Foreskin fibroblast (primary cell): ENCODE measurements at places on chromosomes 11 and 22.

DNA sequence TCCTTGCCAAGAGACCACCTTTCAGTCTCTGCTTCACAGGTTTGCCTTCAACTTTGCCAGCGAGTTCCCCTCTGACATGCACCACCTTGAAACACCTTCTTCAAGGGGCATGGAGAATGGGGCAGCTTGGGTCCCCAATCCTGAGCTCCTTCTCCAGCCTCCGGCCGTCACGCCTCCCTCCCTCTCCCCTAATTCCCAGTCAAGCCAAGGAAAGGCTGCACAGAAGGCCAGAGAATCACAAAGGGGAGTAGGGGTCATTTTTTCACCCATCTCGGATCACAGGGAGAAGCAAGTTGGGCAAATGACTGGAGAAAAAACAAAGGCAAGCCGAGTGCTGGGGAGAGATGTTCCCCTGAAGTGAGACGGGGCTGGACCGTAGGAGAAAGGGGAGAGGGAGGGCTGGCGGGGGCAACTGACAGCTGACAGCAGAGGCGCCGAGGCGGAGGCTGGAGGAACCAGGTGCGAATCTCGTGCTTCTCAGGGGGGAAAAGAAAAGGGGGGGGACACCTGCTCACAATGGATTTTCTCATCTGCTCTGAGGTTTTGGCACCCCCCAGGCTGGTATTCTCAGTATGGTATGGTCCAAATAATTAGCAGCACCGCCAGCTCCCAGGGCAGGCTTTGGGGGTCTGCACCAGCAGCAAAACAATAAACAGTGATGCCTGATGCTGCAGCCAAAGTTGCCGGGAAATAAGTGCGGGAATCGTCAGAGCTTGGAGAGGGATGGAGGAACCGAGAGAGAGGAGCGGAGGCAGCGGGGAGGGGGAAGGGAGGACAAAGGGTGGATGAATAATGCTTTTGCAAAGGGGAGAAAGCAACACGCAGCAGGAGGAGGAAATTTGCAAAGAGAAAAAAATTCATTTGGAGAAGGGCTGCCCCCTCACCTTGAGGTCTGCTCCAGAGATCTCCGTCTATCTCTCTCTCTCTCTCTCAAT lies 644 bp downstream of the YPEL4 start:
- peak; percentile 62 for DNase-seq

DNA sequence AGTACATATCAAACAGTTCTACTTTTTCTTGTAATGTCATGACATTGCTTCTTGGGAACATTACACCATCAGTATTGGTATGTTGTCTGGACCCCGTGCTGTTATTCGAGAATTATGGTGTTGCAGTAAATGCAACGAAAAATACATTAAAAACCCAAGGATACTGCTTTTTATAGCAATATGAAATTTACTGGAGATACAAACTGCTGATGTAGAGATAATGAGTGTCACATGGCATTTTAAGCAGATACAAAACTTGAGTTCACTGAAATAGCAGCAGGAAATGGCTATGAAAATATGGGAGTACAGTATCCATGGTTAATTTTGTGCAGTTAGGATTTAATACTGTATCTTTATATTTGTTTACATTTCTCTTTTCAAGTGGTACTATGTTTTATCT lies 7.4 kb upstream of the CARD16 start:
- no peak for DNase-seq

GRCh38 chr11:130629039-130629438 lies 180.6 kb downstream of the ADAMTS15 start:
- DNase-seq: no peak

DNA sequence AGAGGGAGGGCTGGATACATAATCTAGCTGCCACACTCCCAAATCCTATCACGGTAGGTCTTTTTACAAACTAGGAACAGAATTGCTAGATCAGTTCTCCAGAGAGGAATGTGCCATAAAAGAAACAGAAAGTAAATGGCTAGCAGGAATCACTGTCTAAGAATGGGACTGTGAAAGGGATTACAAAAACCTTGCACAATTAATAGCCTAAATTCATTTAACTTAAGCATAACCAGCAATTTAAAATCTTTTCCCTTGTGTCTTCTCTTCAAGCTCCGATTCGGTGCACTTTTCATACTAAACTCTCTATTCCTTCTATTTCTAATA lies 35.2 kb downstream of the APOL5 start:
- no peak for DNase-seq

DNA sequence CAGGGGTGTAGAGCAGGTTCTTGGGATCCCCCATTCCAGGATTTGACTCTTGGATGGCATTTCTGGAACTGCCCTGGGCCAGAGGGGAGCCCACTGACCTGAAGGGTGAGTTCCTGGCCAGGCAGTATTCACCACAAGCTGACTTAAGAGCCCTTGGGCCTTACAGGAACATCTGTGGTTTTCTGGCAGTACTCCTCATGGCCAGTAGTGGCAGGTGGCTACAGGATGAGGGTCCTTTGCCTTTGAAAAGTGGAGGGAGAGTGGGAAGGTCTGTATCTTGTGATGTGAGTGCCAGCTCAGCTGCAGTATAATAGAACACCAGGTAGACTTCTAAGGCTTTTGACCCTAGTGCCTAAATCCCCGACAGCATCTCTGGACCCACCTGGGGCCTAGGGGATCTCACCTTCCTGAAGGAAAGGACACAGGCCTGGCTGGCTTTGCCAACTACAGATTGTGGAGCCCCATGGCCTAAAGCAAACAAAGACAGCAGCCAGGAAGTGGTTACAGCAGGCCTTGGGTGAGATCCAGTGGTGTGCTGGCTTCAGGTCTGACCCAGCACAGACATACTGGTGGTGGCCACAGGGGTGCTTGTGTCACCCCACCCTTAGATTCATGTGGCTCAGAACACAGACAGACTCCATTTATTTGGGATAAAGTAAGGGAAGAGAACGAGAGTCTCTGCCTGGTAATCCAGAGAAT lies 9.0 kb downstream of the OR51S1 start:
- DNase-seq: no peak

DNA sequence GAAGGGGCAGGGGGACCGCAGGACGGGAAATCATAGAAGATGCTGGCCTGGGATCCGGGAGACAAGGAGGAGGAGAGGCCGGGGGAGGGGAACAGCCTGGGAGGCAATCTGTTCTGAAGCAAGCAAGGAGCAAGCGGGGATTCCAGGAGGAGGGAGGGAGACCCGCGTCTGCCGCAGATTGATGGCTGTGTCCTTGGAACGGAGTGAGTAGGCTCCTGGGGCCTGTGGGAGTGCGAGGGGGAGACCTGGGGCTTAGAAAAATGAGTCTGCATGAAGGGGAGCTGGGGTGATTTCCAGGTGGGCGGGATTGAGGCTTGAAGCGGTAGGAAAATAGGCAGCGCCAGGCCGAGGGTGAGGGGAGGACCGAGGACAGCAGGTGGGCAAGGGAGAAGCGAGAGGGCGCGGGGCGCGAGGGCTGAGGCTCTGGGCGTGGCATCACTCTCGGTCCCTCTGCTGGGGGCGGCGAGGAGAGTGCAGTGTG lies 1.6 kb upstream of the LRRC55 start:
- no peak for DNase-seq

DNA sequence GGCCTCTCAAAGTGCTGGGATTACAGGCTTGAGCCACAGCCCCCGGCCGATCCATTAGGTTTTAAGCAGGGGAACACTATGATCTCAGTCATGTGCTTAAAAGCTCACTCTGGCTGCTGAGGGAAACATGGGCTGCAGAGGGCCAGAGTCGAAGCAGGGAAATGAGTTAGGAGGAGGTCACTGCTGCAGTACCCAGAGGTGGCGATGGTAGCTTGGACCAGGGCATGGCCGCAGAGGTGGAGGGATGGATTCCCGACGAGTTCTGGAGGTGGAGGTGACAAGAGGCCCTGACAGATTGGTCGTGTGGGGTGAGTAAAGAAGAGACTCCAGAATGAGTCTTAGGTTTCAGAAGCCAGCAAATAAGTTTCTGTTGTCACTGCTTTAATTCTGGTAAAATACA lies 54.4 kb upstream of the INCENP start:
- no peak for DNase-seq

DNA sequence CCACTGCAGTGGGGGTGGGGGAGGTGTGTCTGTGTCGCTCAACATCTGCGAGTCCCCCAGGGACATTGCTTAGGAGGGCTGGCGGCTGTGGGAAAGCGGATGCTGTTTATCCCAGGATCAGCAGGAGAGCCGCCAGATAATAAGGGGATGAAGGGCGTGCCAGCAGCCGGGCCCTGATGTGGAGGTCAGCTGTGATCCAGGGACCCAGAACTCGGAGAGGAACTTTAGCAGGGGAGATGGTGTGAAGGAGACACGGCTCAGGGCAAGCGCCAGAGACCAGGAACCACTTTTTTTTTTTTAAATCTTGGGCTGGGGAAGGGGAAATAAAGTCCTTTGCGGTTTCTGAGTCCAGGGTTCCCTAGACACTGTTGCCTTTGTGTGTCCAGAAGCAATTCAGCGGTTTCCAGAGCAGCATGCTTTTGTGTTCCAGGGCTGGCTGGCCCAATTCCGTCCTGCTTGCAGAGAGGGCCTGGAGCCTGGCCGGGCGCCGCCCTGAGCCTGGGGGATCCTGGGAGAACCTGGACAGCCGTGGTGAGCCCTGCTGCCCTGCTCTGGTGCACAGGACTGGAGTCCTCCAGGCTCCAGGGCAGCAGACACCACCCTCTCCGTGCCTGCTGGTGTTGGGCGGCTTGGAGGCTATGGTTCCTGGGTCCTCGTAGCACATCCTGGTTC lies at the start of gene GRAMD4:
TSS of gene GRAMD4 (plus strand) at position 557 of the 672 bp plus-strand sequence. CDS start 6,414 bp downstream, outside the sequence.
- no peak for DNase-seq
